NCI-H1105 (cell line): ENCODE measurements at places on chromosomes 13 and 19.
A peak's percentile ranks its signal among the peaks of the same experiment; 100 is the strongest.

GRCh38 chr13:40974460-40975407, 44.4 kb downstream of the ELF1 start:
- DNase-seq, result no peak

DNA sequence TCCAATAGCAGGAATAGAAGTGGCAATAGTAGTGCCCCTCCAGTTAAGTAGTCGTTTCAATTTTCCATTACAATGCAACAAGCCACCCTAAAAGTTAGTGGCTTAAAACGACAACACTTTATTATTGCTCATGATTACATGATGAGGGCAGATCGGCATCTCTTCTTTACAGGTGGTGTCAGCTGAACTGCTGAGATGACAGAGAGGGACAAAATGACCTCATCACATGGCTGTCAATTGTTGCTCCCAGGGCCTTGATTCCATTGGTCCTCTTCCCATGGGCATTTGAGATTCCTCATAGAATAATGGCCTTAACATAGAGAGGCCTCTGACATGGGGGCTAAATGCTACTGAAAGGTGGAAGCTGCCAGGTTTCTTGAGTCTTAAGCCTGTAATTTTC, 679.8 kb upstream of the KLHL1 start:
- no peak for DNase-seq

DNA sequence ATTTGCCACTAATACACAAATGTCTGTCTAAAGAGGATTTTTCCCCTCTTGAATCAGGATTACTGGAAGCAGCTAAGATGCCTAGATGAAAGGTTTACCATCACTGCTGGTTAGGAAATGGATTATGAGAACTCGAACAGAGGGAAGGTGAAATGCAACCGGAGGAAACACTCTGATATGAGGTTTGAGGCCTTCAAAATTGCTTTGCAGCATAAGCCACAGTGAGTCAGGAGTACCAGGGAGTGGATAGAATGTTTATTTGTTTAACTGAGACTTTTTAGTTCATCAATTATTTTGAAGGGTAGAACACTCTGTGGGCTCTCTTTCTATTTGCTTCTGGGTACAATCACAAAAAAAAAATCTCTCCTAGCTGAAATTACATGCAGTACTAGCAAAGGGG, 18.1 kb downstream of the CDADC1 start:
- no peak for DNase-seq

DNA sequence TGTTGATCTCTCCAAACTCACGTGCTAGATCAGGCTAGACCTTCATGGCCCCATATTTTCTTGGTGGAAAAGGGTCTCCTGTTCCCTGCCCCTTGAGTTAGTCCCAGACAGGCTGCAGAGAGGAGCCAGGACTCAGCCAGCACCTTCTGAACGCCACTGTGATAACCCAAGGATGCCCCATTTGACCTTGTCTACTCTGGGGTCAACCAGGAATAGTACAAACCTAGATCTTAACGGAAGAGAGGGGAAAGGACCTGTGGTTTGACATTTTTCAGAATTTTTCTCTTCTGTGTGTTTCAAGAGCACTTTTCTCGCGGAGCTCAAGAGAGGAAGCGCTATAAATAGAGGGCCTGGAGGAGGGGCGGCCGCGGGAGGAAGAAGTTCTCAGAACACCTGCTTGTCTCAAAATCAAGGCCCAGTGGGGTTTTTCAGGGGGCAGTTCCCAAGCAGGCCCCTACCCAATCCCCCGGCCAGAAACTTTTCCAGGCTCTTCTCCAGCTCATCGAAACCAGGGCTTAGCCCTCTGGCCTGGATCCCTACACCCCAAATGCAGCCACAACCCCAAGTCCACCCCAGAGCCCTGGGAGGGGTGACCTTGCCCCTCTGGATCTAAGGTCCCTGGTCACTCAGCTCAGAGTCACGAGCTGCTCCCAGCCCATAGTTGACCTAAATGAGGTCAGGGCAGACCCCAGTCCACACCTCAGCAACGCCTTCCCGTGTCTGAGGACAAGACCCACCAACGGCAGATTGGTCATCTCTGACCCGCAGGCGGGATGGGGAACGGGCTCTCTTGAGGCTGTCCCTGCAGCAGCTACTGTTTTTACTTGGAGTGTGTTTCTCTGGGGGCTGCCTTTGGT, 75.6 kb upstream of the TM9SF2 start:
- DNase-seq, result no peak

- DNase-seq, result no peak
Measured at GRCh38 chr19:39293394-39293793, 2.8 kb upstream of the IFNL1 start.

- no peak for DNase-seq
Measured at GRCh38 chr19:43699506-43700394, 16.1 kb upstream of the IRGC start.

GRCh38 chr13:66036024-66036614, 1194.0 kb downstream of the PCDH9 start:
- no peak for DNase-seq

DNA sequence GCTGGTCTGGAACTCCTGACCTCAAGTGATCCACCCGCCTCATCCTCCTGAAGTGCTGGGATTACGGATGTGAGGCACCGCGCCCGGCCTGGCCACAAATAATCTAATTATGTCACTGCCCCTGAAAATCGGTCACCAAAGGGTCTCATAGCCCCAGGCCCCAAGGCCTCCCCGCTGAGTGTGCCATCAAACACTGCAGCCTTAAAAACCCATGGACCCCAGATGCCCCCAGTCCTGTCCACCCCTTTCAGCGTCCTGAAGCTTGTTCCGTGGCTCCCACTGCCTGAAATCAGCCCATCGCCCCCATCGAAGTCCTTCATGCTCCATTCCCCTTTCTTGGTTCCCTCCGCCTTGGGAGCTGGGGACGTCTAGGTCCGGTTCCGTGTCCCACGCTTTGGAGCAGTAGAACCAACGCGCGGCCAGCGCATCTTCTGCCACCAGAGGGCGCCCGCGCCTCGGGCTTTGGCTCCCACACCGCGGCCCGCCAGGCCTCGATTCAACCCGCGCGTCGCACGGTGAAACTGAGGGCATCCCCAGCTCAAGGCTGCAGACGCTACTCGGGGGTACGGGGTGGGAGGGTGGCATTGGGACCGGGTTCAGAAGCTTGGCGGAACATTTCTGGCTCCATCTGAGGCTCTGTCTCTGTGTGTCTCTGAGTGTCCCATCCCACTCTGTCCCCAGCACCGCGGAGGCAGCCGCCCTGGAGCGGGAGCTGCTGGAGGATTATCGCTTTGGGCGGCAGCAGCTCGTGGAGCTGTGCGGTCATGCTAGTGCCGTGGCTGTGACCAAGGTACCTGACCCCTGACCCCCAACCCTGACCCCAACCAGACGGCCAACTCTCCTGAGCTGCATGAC, 3.5 kb downstream of the YJEFN3 start:
- DNase-seq, result peak; percentile 62

- no peak for DNase-seq
Measured at GRCh38 chr13:19772306-19772705, 10.4 kb downstream of the PSPC1 start.

DNA sequence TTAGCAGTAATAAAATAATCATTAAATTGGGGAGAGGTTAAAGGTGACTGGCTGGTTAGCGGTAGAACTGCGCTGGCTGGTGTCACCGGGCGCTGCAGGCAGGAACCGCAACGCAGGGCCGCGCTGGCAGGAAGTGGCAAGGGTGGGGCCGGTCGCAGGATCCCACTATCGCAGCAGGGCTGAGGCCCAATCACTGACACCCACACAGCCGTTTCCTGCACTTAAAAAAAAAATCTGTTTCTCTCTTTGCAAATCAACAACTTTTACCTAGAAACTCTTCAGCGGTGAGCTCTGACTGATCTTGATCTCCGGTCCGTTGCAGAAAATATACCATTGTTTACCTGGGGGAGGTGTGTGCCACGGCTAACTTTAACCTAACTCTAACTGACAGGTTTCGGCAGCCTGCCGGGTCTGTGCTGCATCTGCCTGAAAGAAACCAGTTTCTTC, 46.9 kb downstream of the KLF2 start:
- no peak for DNase-seq

GRCh38 chr19:40783711-40784110, 5.7 kb downstream of the RAB4B start:
- DNase-seq, result no peak

GRCh38 chr13:112792511-112792910, 102.7 kb downstream of the ATP11A start:
- DNase-seq, result no peak

DNA sequence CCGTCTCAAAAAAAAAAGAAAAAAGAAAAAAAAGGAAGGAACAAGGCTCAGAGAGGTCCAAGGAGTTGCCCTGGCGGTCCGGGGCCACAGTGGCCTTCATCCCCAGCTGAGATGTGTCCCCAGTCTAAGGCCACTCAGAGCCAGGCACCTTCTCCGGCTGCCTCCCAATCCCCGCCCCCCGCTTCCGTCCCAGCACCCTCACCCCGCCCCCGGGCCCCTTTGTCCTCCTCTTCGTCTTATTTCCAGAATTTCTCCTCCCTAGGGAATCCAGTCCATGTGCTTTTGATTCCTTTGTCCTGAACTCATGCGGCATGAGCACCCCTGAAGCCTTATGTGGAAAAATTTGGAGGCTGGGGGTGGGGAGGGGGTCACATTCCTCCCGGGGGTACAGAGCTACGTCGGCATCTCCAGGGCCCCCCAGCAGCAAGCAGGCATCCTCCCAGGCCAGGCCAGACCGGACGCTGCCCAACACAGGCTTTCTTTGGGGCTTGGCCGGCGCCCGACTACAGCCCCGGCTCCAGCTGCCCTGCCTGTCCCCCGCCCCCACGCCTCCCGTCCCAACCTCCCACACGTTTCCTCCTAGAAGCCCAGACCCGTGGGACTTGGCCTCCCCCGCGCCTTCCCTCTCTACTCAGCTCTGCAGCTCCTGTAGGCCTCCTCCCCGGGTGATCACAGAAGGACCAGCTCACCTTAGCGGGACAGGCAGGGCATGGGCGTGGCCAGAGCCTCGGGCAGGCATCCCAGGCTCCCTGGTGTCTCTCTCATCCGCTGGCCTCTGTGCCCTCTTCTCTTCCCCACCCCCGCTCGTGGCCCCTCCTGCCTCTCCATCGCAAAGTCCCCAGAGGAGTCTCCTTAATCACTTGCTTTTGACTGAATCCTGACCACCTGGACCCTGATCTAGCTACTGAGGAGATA, 17.8 kb upstream of the ADGRE5 start:
- no peak for DNase-seq

GRCh38 chr19:47581605-47582319, 8.8 kb upstream of the ZNF541 start:
- no peak for DNase-seq

DNA sequence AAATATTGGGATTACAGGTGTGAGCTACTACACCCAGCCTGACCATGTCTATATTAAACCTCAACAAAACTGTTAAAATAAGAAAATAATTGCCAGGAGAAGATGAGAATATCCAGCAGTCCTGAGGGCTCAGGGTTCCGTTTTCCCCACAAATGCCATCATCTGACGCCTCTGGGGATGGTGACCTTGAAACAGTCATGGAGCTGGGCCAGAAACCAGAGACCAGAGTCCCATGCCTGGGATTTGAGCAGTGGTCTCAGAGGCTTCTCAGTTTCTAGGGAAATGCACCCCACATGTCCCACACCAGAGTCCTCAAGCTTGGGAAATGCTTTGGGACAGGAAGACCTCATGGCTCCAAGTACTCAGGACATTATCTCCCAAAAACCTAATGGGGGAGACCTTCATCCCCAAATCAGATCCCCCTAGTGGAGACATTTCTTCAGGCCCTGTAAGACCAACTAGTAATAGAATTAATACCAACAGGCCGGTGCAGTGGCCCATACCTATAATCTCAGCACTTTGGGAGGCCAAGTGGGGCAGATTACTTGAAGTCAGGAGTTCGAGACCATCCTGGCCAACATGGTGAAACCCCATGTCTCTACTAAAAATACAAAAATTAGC, 2.9 kb upstream of the MAP1S start:
- DNase-seq, result no peak

DNA sequence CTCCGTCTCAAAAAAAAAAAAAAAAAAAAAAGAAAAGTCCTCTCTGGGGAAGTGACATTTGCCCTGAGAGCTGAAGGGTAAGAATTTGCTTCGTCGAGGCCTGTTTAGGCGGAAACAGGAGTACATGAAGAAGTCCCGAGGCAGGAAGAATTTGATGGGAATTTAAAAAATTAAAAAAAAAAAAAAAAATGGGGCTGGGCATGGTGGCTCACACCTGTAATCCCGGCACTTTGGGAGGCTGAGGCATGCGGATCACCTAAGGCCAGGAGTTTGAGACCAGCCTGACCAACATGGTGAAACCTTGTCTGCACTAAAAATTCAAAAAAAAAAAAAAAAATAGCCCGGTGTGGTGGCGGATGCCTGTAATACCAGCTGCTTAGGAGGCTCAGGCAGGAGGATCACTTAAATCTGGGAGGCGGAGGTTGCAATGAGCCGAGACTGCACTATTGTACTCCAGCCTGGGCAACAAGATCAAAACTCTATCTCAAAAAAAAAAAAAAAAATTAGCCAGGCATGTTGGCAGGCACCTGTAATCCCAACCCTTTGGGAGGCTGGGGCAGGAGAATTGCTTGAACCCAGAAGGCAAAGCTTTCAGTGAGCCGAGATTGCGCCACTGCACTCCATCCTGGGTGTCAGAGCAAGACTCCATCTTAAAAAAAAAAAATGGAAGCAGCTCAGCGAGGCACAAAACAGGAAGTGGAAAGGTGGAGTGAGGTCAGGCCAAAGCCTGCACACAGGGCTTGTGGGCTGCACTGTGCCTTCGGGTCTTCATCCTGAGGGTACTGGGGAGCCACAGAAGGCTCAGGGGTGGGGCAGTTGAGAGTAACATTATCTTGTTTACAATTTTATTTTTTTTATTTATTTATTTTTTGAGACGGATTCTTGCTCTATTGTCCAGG, 4.9 kb downstream of the BAX start:
- no peak for DNase-seq

DNA sequence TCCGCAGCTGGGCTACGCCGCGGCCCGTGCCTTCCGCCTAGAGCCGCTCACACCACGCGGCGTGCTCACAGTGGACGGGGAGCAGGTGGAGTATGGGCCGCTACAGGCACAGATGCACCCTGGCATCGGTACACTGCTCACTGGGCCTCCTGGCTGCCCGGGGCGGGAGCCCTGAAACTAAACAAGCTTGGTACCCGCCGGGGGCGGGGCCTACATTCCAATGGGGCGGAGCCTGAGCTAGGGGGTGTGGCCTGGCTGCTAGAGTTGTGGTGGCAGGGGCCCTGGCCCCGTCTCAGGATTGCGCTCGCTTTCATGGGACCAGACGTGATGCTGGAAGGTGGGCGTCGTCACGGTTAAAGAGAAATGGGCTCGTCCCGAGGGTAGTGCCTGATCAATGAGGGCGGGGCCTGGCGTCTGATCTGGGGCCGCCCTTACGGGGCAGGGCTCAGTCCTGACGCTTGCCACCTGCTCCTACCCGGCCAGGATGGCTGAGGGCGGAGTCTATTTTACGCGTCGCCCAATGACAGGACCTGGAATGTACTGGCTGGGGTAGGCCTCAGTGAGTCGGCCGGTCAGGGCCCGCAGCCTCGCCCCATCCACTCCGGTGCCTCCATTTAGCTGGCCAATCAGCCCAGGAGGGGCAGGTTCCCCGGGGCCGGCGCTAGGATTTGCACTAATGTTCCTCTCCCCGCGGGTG, 7.4 kb downstream of the DBP start:
- DNase-seq, result peak; percentile 89

- no peak for DNase-seq
Measured at GRCh38 chr13:52353193-52353592, 52.8 kb downstream of the THSD1 start.
